ENCODE measurements at places on chromosomes 2 and 18.

DNA sequence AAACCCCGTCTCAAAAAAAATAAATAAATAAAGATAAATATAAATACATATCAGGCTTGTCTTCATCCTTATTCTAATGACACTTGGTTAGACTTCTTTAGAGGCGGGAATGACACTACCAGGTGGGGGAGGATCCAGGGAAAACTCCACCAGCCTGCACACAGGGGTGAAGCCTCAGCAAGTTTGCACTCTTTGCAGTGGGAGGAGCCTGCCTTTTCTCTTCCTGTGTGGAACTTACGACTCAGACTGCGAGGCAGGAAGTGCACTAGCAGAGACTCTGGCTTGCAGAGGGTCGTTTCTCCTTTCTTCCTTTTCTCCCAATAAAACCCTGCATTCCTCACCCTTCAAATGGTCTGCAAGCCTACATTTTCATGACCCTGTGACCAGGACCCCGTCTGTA lies 153.6 kb upstream of the CBLN2 start:
- DNase-seq = no peak

GRCh38 chr2:25543-25942 lies 20.8 kb downstream of the FAM110C start:
- no peak for DNase-seq

DNA sequence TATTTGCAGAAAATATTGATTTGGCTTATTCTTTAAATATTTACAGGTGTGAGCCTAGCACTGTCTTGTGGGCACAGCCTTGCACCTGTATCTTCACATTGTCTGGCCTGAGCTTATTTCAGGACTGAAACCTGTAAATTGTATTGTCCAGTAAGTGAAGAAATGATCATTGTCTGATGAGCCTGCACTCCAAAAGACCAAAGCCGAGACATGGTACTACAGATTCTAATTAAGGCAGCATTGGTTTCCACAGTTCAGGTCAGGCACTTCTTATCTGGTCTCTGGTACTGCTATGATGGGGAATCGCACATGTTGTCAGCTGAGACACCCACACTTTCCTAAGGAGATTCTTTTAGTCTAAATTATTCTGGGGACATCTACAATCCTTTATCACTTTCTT lies 479.0 kb downstream of the TDRD15 start:
- no peak for DNase-seq

DNA sequence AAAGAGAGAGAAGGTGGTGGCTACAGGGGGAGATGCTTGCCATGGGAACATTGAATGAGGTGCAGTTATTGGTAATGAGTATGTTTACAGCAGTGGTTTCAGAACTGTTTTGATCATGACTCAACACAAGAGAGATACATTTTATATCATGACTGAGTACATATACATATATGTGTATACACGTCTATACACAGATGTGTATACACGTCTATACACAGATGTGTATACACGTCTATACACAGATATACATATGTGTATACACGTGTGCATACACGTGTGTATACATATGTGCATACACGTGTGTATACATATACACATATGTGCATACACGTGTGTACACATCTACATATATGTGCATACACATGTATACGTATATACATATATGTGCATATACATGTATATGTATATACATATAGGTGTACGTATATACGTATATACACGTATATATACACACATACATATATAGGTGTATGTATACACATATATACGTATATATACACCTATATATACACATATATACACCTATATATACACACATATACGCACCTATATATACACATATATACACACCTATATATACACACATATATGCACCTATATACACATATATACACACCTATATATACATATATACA lies 518.5 kb downstream of the TSN start:
- DNase-seq = no peak

DNA sequence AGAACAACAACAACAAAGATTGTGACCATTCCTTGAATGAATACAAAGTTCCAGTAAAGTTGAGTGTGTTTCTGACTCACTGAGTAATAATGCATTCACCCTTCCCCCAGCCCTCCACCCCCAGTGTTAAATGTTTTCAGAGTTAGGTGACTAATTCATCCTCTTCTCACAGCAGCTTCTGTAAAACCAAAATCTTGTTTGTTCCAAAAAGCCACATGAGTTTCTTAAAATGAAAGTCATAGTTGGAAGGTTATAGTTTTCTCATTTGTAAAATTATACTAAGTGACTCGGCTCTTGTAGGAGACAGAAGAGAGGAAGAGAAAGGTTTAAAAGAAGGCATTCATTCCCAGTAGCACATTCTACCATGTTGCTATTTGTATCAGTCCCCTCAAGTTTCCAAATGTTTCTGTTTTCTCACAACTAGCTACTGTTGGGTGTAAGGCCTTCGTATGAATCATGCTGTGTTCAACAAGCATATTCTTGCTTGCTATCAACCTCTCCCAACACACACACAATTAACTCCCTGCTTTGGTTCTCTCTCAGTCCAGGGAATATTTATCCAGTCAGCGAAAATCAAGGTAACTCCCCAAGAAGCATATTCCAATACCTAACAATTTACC lies 75.3 kb downstream of the MBD2 start:
- peak; percentile 20 for DNase-seq

DNA sequence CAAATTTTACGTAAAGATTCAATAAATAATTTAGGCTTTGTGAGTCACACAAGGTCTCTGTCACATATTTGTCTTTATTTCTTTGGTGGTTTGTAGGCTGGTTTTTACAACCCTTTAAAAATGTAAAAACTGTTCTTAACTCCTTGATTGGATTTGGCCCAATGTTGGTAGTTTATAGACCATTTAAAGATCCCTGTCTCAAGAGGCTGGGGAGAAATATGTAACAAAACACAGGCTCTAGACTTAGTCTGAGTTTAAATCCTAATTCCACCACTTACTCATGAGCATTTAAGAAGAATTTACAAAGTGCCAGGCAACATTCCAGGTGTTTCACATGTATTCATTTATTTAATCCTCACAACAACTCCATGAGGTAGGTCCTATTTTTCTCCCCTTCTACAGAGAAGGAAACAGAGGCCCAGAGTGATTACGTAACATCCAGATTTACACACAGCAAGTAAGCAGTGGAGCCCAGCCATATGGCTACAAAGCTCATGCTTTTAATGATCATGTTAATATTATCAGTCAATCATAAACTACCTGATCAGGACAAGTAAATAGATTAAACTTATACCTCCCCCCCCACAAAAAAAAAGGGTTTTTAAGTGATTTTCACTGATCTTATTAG lies 416.6 kb upstream of the ACVR2A start:
- DNase-seq = no peak

DNA sequence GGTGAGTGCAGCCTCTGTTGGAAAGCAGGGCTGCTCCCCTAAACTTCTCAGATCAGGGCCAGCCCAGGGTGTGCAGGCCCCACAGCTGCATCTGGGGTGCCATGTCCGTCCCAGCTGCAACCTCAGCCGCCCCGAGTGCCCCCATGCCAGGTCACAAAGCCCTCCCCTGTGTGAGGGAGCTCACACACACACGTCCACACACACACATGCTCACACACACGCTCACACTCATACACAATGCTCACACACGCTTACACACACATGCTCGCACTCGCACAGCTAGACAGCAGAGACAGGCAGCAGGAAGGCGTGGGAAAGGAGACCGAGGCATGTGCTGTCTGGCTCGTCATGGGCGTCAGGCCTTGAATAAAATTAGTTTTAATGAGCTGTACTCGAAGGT lies 55.4 kb downstream of the ADI1 start:
- no peak for DNase-seq

- DNase-seq = no peak
These were observed 8.0 kb upstream of the ADCY3 start for GRCh38 chr2:24928036-24928435.

- DNase-seq = no peak
These were observed 6.5 kb upstream of the ARID5A start for GRCh38 chr2:96530144-96530430.

DNA sequence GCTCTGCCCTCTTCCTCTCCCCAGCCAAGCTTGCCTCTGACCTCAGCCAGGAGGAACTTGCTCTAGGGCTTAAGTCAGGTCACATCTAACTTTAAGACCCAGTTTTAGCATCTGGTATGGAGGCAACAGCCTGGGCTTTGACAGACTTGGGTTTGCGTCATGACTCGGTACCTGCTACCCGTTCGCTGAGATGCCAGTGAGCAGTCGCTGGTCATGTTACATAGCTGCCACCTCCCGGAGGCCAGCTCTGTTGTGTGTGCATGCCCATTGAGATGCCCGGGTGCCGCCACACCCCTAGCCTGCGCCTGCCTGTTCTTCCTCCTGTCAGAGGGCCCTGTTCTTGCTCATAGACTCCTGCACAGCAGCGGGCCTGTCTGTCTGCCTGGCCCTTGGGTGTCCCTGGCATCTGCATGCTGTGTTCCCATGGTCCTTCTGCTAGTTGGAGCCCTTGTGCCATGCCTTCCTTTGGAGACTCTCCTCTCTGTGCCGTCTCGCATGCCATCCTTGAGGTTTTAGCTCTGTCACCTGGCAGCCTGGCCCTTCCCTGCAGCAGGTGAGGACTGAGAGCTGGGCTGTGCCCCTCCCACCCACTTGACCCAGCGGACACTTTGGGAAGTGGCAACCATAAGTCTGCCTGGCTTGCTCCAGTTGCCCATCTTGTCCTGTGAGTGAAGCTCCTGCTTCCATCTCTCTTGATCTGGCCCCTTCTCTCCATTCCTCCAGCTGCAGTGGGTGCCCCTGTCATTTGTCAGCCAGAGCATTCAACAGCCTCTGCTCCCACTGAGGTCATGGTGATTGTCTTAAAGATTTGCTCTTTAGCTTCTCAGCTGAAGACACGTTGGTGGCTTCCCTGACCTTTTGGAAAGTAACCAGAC lies 24.9 kb downstream of the ASAP2 start:
- DNase-seq = no peak

DNA sequence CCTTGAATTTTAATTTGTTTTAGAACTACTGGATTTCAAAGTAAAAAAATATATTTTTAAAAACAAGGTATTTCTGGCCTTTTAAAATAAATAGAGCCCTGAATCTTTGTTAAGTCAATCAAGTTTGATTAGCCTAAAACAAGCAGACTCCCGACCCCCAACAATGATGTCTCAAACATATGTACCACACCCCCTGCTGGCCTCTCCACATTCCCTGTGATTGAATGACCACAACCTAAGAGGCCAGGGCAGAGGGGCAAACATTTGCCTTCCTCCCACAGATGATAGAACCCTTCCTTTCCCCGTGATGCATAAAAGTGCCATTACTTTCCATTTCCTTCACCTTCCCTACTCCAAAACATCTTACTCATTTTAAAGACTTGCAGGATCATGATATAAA lies 130.9 kb downstream of the STK39 start:
- no peak for DNase-seq

GRCh38 chr2:159459279-159459678 lies 157.1 kb downstream of the BAZ2B start:
- no peak for DNase-seq

GRCh38 chr2:236646441-236646840 lies 76.8 kb downstream of the ACKR3 start:
- DNase-seq = no peak

DNA sequence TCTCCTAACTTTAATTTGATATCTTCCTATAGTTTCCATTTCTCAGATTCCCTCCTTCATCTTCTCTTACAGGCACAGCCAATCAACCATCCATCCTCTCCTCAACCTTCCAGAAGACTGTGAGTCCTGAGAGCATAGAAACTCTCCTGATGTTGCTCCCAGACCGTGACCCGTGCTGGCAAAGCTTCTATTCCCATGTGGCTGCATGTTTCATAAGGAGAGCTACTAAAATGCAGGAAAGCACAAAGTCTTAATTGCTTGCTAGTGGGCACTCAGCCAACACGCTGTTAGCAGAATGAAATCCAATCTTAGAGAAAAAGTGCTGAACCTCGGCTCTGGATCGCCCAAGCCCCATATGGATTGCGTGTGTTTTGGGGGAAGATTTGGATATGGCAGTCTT lies 1244.7 kb upstream of the ZEB2 start:
- no peak for DNase-seq

- no peak for DNase-seq
These were observed 30.4 kb upstream of the KLHL29 start for GRCh38 chr2:23354554-23354953.

DNA sequence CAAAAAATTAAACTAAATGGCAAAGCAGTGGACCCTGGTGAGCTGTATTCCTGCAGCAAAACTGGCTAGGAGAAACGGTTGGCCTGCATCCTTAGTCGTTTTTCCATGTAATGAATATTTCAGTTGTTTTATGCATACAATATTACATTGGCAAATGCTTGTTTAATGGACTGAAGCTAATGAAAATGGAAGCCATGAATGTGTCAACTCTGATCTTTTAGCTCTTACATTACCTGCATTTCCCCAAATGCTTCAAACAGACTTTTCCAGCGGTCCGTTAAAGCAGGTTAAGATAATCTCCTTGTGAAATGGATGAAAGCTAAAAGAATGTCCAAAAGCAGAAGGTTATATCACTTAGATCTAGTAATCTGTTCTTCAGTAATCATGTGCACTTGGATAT lies 686.3 kb upstream of the SETBP1 start:
- DNase-seq = no peak

GRCh38 chr2:239506101-239506857 lies 105.5 kb upstream of the HDAC4 start:
- DNase-seq = no peak

GRCh38 chr2:234406085-234406484 lies 90.8 kb downstream of the ARL4C start:
- DNase-seq = no peak

DNA sequence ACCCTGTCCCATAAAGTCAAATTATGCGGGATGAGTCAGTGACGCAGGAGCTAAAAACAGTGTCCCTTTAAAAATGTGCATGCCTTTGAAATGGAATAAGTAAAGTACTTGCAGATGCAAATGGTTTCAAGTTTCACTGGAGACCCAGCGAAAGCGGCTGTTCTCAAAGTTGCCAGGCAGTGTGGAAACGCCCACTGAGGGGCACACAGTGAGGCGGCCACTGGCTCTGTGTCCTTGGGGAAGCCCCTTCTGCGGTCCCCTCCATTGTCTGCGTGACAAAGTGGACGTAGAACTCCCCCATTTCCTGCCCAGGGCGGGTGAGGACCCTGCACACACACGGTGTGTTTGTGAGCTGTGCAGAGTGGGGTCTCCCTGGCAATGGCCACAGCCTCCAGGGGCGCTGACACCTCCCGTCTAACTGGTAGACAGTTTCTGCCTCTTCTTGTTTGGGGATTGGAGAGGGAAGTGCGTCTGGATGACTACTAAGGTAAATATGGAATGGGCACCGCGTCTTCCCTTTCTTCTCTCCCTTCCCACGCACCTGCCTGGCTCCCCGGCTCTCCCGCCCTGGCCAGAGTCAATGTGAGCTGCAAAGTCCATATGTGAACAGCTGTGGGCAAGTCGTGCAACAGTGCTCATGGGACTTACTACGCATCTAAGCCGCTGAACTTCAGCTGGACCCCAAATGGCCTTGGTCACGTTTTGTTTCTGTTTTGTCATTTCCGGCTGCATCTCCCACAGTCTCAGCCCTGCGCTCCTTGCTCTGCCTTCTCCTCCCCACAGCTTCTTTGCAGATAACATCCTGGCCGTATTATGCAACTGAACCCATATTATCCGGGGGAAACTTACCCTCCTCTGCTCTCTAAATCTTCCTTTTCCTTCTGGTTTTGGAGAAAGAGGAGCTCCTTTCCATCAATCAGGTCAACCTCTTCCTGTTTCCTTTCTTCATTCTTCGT lies 33.7 kb upstream of the ZNF516 start:
- DNase-seq = no peak

GRCh38 chr2:43040084-43040854 lies 186.1 kb downstream of the ZFP36L2 start:
- no peak for DNase-seq

GRCh38 chr2:32436150-32436549 lies 79.3 kb downstream of the BIRC6 start:
- no peak for DNase-seq

GRCh38 chr2:50018292-50018691 lies 864.0 kb upstream of the FSHR start:
- no peak for DNase-seq
